ENCODE measurements at places on chromosomes 7 and 10. TPM values are rescaled to one million over a fixed set of nuclear protein-coding genes. Genes with fewer than 3 reads are reported as not detected.

DNA sequence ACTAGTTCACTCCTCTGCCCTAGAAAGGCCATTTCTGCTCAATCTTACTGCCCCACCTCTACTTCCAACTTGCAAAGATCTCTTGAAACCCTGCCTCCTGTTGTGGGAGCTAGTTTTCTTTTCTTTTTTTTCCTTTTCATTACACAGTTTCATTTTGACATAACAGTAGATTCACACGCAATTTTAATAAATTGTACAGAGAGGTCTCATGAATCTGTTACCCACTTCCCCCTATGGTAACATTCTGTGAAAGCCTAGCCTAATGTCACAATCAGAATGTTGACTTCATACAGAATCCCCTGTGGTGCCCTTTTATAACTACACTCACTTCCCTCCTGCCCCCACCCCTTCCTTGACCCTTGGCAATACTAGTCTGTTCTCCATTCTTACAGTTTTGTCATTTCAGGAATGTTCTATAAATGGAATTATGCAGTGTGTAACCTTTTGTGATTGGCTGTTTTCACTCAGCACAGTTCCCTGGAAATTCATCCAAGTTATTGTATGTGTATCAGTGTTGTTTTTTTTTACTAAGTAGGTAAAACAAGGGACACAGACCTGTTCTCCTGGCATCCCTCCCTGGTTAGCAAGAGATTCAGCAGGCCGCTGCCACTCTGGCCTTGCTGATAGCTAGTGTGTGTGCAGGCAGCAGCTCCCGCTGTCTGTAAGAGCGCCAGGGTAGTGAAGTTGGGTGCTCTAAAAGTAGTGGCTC, 21.5 kb downstream of the CHST3 start:
- DNase-seq: no peak

DNA sequence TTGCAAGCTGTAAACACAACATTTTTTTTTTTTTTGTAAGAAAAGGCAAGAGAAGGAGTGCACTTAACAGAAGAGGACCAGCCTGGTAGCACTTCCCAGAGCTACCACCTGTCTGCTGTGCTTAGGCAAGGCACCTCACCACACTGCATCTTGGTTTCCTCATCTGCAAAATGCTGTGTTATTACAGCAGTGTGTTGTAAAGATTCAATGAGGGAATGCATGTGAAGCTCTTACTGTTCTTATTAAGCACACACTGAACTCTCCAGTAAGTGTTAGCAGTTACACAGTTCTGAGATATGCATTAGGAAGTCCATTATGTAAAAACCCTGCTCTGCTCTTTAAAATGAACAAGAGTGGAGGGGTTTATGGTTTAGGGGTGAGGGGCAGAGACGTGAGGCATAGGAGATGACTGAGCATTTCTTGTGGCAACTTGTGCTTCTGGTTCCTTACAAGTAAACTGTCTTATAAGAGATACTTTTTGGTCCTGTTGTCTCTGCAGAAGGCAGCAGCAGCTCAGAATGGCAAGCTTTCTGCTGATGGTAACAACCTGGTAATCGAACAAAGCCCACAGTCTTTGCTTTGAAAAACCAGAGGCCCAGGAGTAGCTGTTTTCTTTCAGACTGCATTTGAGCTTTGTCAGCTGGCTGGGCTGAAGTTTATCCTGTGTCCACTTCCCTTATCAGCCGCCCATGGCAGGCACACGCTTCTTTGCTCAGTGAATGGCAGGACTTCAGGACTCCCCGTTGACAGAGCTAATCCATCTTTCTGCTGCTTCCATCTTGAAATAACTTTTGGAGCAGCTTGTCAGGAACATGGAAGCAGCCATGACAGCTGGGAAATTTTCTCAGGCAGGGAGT, 98.8 kb upstream of the BMPER start:
- DNase-seq: no peak

GRCh38 chr10:69480068-69480412, 28.8 kb downstream of the TSPAN15 start:
- peak; percentile 77 for DNase-seq

DNA sequence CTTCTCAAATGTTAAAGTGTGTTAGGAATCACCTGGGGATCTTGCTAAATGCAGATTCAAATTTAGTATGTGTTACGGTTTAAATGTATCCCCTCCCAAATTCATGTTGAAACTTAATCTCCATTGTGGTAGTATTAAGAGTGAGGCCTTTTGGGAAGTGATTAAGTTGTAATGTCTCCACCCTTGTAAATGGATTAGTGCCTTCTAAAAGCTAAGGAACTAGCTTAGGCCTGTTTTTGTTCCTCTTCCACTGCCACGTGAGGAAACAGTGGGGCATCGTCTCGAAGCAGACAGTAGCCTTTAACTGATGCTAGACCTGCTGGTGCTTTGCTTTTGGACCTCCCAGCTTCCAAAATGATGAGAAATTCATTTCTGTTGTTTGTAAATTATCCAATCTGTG, 52.3 kb upstream of the SEMA3D start:
- DNase-seq: no peak

DNA sequence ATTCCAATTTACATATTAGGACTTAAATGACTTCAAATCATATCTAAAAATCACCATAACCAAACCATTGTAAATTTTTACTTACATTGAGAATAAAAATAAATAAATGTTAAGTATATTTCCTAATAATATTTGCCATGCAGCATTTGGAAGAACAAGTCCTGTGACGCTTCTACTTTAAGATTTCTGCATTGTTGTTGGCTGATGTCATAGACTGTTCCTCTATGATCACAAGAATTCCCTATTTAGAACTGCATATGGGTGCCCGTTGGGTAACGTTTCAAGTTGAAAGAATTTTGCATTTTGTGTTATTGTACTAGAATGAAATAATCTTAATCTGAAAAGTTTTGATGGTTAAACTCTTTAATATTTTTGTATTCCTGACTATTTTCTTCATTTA, 5.1 kb upstream of the ITGB1 start:
- peak; percentile 51 for DNase-seq

DNA sequence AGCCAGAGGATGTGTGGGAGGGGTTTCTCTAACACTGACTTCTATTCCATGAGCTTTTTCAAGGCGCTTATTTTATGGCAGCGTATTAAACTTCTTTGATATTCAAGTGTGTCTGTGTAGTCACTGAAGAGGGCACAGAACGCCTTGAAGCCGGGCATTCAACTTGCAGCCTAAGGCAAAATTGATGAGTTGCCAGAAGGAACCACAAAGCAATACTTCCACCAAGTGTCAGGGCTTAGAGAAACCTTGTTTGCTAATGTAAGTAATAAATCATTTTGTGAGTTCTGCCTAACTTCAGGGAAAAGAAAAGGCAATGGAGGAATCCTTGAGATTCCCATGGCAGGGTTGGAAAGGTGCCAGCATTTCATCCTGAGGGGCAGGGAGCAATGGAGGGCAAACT, 163.8 kb downstream of the LCOR start:
- DNase-seq: peak; percentile 95

GRCh38 chr10:2908851-2909630, 158.3 kb upstream of the PFKP start:
- no peak for DNase-seq

DNA sequence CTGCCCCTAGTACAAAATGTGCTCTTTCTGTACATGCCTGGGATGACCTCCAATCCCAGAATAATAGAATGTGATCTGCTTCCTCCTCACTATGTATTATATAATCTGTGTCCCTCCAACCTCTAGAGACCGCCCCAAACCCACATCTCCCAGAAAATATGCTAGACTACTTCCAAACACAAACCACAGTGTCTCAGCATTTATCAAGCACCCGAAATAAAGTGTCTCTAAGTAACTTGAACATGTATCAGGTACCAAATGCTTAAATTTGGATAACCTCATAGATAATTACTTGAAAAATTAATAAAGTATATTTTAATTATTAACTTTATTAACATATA, 16.1 kb downstream of the LYZL1 start:
- DNase-seq: peak; percentile 8

GRCh38 chr10:66180021-66180420, 745.8 kb upstream of the LRRTM3 start:
- DNase-seq: no peak

DNA sequence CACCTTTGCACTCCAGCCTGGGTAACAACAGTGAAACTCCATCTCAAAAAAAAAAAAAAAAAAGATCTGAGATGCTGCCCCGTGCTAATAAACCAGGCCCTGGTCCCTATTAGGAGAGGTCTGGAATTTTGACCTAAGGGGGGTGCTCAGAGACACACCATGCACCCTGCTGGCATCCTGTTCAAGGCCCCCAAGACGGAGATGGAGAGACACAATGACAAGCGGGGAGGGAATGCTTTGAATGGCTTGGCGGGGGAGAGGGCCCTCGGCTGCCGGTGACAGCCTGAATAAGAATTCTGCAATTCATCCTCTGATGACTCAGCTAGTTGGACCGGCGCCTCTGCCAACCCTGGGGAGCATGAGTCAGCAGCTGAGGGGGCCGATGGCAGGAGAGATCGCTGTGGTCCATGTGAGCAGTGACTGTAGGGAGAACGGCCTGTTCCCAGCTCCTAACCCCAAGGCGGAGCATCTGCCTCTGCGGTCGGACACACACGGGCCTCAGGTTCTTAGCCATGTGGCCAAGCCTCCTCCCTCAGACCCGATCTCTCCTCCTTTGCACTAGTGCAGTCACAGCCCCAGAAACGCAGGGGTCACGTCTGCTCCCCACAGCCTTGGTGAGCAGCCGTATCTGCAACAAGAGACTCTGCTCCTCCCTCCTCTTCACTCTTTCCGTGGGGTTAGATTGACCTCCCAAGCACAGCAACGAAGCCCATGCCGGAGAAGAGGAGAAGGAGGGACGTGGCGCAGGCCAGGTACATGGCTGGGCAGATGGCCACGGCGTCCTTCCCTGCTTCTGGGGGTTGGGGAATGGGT, 14.9 kb downstream of the TRIM56 start:
- peak; percentile 99 for DNase-seq

- peak; percentile 13 for DNase-seq
Observed at GRCh38 chr7:34277803-34278199, 372.5 kb downstream of the BMPER start.

DNA sequence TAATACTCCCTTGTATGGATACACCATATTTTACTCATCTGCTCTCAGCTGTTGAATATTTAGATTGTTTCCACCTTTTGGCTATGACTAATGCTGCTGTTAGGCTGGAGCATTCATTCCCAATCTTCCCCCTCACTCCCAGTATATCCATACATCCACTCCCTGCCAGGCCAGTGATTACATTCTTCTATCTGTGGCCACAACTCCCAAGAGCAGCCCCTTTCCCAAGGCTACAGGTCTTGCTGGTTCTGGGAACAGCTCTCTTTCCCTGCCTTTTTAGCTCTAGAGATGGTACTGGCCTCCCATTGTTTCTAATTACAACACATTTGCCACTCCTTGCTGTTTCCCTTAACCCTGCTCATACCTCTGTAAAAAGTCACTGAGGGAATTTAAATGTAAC, 28.2 kb downstream of the SFR1 start:
- no peak for DNase-seq

DNA sequence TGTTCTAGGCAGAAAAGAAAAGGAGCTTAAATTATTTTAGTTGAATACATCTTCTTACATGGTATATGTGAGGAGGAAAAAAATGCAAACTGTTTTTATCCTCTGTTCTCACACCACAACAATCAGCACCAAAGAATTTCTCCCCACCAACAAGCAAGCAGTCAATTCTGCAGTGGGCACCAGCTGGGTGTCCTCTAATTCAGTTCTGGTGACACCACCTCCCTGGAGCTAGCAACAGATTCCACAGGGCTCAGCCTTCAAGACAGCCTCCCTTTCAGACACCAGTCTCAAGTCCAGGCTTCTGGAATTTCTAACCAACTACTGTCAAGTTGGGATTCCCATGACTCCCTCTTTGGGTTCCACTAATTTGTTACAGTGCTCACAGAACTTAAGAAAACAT, 490.2 kb upstream of the IGFBP3 start:
- DNase-seq: no peak

DNA sequence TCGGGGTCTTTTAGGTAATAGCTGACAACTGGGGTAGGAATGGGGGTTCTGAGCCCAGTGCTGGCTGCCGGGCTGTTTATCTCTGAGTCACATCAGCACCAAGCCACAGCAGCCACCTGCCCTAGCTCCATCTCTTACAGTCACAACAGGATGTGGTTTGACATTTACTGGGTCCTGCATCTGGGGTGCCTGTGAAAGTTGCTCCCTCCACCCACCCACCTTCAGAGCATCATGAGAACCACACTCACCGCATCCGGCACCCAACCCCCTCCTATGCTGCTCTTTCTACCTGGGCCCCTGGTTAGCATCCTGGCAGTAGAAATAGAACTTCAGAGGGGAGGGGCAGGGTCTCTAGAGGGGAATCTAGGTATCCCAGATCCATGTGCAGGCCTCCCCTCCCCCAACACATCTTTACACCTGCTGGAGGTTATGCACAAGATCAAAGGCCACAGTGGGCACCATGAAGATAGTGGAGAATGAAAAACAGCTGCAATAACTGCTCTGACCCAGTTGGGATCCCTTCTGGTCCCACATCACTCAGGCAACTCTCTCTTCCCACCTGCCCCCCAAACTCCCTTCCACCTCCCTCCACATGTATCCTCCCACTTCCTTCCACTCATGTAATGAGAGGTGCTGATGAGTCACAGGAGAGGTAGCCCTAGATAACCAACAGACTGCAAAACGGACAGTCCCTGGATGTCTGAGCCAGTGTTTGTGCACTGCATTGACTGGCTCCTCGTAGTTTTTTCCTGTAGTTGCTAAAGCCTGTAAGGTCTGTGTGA, 38.2 kb downstream of the PRSS2 start:
- peak; percentile 88 for DNase-seq

DNA sequence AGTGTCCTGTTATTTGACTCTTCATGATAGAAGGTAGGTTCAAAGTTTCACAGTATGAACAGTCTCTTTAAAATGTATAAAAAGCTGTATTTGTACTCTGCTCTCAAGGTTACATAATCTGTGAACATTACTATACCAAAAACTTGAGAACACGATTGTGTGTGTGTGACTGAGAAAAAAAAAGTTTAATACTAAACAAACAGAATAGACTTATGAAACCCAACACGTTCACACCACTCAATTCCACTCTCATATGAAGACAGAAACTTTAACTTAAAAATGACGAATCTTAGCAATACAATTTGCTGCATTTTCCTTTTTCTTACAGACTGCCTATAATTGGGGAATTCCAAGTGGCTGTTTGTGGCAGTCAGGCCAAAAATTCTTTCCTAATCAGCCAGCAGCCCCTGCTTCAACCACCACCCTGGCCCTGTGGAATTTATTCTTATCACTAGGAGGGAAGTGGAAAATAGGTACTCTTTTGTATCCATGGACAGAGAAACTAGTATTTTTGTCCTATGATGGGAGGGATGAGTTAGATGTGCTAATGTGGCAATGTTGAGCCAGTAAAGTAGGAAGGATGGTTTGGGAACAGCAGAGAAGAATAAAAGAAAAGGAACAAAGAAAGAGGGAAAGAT, 42.8 kb downstream of the MINDY3 start:
- DNase-seq: no peak

GRCh38 chr7:46360811-46361210, 439.7 kb upstream of the IGFBP3 start:
- DNase-seq: no peak

Gene TMEM213
- not detected for total RNA-seq

Gene CLDN4
- total RNA-seq: 1.1 TPM

Gene KCNMA1
- 16.1 TPM for total RNA-seq

Gene LEP
- total RNA-seq: not detected

Gene SGCE
- 166 TPM for total RNA-seq

Gene PLPP4
- total RNA-seq: 69.2 TPM

Gene TBATA
- not detected for total RNA-seq

Gene KLF14
- total RNA-seq: not detected

Gene PON1
- not detected for total RNA-seq

Measured in M059J (cell line).